ENCODE measurements at places on chromosomes 7 and 10. TPM values are rescaled to one million over a fixed set of nuclear protein-coding genes. Genes with fewer than 3 reads are reported as not detected.

Gene PRKCQ
- total RNA-seq: 36.9 TPM

Gene OR2A12
- total RNA-seq: not detected

Gene CUL2
- 18.5 TPM for total RNA-seq

- H3K27me3 ChIP-seq: no peaks in the 10 kb centered on the region
- H3K4me3 ChIP-seq: no peak overlapping the region
- no peak for DNase-seq
- no peaks in the 10 kb centered on the region for H3K36me3 ChIP-seq
- no peak overlapping the region for H3K27ac ChIP-seq
Observed at GRCh38 chr10:116100984-116101383, 172.0 kb downstream of the GFRA1 start.
